Motor neuron (in vitro differentiated cells): ENCODE measurements at places on chromosomes 3 and 15. TPM values are rescaled to one million over a fixed set of nuclear protein-coding genes. Genes with fewer than 3 reads are reported as not detected.

The CADPS gene
- total RNA-seq = 1.6 and 4.1 TPM in 2 replicates

The GPR15 gene
- not detected in 2 replicates for total RNA-seq

The C3orf80 gene
- 3.5 and 3.9 TPM in 2 replicates for total RNA-seq

The GOLGA6L10 gene
- total RNA-seq = 0.45 TPM in 1 of 2 replicates, not detected in the other

The NOP10 gene
- total RNA-seq = 137 and 143 TPM in 2 replicates

The FOXB1 gene
- total RNA-seq = 0.28 TPM in 1 of 2 replicates, not detected in the other

The PARP15 gene
- 0.45 TPM in 1 of 2 replicates, not detected in the other for total RNA-seq

The KLF15 gene
- total RNA-seq = 1.4 and 1.6 TPM in 2 replicates

GRCh38 chr15:39127925-39128617 lies 452.8 kb upstream of the THBS1 start:
- ATAC-seq = peak; percentile 69

- ATAC-seq = no peak
These were observed 21.2 kb downstream of the ATP11B start for GRCh38 chr3:182814419-182815062.

GRCh38 chr3:112261742-112262141 lies 32.3 kb downstream of the SLC9C1 start:
- ATAC-seq = no peak

DNA sequence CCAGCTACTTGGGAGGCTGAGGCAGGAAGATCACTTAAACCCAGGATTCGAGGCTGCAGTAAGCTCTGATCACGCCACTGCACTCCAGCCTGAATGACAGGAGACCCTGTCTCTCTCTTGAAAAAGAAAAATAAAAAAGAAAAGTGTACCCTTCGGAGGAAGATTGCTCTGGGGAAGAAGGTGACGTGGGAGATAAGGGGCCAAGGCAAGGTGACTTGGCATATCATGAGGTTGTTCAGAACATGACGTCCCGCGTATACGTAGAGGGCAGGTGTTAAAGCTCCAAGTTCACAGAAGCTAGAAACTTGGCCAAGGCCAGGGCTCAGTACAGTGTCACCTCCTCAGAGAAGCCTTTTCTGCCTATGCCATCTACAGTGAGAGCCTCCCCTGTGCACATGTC lies 6.7 kb upstream of the ACAD9 start:
- peak; percentile 12 for ATAC-seq

- no peak for ATAC-seq
These were observed 10.1 kb downstream of the RNF123 start for GRCh38 chr3:49699281-49699979.

- ATAC-seq = no peak
These were observed 404.4 kb upstream of the NECTIN3 start for GRCh38 chr3:110667216-110667615.

GRCh38 chr3:98717584-98717983 lies 45.6 kb upstream of the ST3GAL6 start:
- no peak for ATAC-seq

DNA sequence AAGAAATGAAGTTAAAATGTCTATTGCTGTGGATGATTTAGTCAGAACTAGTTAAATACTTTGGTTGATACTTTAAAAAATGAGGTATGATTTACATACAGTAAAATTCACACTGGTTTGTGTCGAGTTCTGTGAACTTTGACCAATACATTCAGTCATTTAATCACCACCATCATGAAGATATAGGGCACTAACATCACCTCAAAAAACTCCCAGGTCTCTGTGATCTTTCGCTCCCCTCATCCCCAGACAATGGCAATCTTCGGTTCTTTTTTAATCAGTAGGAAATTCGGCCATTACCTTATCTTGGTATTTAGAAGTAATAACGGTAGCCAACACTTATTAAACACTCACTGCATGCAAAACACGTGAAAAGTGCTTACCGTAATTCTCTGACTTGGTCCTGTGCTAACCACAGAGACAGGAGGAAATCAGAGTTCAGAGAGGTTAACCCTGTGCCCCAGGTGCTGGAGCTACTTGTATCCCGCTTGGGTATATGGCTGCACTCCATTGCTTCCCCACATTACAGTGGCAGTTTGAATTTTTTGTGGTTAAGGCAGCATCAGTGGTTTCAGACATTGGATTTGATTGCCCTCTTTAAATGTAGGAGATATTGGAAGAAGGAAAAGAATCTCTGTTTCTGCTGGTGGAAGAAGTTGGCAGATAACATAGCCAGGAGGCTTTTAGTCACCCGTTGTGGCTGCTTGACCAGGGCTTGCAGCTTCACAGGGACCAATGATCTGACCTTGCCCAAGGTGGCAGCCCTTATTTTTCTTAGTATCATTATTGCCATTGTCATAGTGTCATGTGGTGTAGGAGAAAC lies 4.2 kb downstream of the PLCL2 start:
- ATAC-seq = no peak

DNA sequence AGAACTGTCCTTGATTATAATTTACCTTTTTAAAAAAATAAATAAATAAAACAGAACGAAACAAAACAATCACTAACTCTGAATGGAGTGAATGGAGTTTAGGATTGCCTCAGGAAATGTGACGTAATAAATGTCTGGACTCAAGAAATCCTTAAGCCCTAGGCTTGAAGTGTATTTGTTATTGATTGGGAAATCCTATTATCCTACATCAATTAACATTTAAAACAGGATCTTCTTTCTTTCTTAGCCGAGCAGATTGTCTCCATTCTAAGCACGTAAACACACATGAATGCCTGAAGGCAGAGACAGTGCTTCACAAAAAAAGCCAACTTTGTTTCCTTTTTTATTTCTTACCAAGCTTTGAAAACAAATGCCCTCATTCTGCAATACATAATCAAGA lies 33.4 kb downstream of the KAT2B start:
- ATAC-seq = peak; percentile 24

DNA sequence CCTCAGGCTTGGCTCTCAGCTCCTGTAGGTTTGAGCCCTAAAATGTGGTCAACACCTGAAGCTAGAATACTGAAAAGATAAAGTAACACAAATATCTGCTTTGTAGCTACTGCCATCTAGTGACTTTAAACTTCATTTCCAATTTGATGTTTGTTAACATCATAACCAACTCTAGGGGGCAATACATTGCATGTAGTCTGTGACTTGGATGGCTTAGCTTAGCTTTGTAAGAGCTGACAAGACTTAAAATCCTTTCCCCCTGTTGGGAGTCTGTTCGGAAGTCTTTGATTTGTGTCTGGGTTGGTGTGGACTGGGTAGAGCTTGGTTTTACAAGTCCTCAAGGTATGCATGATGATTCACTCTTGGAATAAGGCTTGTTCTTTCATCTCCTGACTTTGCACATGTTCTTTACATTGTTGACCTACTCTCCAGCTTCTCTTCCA lies 51.7 kb downstream of the SCN11A start:
- ATAC-seq = peak; percentile 25

DNA sequence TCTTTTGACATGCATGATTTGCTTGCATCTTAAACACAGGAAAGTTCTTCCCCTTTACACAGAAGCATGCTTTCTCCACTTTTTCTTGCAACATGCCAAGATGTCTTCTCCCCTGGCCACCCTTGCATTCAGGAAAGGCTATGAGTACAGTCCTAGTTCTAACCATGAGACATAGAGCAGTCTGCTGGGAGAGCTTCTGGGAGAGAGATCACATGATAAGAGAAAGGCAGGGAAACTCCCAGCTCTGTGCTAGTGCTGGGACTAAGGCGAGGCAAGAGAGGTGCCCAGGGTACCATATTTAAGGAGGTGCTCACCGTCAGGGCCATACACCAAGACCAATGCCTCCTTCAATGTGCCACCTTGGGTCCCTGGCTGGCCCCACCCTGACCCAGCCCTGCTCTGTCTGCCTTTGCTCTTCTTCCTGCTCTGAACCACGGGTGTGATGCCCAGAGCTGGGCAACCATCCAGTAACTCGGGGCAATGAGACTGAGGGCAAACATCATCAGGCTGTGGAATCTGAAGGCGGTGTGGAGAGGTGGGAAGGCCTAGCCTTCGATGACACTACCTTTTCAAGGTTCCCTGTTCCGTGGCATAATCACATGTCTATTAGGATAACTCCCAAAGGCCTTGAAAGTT lies 77.4 kb upstream of the PRR20G start:
- no peak for ATAC-seq

- ATAC-seq = no peak
These were observed 4.0 kb downstream of the AP2M1 start for GRCh38 chr3:184178521-184179138.

DNA sequence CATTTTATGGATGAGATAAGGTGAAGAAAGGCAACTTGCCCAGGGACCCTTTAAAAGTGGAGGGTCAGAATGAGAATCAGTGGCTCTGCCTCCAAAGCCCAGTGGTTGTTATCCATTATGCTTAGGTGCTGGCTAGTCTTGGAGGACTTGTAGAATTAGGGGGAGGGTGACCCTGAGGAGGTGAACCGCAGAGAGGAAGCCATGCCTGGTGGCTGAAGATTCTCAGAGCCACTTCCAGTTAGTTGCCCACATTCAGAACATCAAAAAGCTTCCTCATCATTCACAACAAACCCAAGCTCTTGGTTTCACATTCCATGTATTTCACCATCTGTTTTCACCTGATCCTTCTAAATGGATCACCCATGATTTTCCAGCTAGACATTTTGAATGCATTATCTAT lies 11.2 kb downstream of the EBLN2 start:
- ATAC-seq = no peak

DNA sequence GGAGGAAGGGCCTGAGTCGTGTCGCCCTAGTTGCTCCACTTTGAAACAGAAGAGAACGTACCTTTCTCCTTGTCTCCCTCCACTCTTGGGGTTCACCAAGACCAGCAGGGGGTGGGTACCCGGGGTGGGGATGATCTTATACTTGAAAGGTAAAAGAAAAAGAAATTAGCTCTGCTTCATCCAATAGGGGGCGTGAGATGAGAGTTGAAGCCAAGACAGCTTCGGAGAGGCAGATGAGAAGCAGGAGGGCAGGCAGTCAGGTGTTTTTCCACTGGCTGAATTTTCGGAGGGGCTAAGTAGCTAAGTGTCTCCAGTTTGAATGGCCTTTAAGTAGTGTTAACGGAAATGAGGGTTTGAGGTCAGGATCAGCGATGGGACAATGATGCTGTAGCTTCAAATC lies 100.4 kb downstream of the DGKG start:
- ATAC-seq = no peak

GRCh38 chr3:34200576-34200975 lies 402.1 kb downstream of the PDCD6IP start:
- ATAC-seq = no peak

- ATAC-seq = no peak
These were observed 20.1 kb downstream of the HGD start for GRCh38 chr3:120661945-120662344.

DNA sequence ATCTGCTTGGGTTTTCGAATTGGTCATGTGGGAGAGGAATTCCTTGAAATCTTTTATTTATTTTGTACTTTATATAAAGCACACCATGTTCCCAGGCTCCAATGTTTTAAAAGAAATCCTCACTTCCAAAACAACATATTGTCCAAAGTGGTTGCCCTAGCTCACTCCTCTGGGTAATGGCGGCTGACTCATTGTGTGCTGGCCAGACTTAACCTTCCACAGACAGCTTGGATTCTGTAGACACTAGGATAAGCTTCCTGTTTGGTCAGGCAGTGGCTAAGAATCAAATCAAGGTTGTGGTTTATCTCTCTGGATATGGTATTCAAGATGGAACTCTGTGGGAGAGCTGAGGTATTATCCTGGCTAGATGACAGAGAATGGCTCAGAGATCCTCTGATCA lies 55.8 kb upstream of the FAM98B start:
- ATAC-seq = no peak
